ENCODE measurements at places on chromosomes 7 and 10.

- DNase-seq = no peak
These were observed 93.1 kb upstream of the PDE1C start for GRCh38 chr7:32163141-32163806.

DNA sequence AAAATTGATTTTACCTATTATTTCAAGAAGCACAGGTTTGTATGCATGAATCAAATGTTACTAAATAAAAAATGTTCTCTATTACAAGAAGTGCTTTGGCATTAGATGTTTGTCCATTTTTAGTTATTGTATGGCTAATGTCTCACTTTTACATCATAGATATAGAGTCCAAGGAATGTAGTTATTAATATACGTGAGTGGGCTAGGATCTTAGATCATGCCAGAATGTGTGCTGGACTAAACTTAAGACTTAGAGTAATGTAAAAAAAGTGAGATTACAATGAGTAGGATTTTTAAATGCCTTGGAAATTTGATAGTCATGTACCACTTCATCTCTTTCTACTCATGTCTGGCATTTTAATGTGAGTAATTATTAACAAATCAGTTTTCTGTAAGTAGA, 196.6 kb downstream of the ARL4A start:
- no peak for DNase-seq

DNA sequence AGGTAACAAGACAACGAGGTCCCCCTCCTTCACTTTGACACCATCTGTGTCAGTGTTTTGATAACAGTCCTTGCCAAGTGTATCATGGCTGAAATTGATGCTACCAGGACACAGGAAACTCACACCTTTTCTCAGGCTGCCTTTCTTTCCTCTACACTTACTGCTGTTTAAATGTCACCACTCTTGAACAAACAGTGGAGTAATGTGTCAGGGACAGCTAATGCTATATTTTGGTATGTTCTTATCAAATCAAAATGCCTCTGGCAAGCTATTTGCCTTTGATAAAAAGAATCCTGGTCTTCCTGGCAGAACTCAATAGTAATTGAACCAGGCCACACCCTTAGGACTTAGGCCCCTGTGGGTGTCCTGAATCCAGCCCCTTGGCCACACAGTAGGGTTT, 692.9 kb downstream of the LRMDA start:
- no peak for DNase-seq

DNA sequence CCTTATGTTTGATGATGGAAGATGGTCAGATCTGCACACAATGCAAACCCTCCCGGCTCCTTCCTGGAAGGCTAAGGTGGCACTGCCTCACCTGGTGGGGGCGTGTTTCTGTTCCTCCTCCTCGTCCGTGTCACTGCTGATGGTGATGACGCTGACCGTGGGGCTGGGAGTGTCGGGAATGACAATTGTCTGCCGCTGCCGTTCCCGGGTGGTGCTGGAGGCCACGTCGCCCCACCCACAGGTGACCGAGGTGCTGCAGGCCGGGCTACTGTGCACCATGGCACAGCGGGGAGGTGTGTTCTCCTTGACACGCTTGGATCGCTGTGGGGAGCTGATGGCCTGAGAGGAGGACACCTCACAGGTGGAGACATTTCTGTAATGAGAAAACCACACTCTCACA, 73.1 kb downstream of the CLEC2L start:
- no peak for DNase-seq

DNA sequence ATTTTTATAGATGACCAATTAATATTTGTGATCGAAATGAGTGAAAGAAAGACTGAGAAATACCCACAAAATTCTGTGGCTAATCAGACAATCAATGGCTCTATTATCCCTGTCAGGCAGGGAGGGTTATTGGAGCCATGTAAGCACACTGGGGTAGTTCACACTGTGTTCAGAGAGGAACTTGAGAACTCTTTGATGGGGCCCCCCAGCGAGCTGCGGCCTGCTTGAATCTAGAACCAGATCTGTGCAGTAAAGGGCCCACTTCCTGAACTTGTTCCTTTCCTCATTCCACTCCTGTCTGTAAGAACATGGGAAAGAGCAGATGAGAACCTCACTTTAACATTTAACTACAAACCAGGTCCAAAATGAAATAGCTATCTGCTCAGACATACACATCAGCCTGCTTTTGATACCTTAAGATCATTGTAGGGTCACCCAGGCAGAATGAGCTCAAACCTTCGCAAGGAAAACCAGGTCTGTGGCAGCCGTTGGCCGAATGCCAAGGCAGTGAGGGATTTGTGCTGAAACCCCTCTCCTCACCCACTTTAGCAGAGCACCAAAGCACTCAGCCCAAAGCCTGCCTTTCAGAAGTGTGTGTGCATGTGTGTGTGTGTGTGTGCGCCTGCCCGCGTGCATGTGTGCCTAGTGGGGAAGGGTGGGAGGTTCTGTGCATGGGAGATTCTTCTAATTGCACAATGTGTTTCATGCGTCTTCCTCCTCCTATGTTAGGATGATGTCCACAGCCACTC, 365.6 kb upstream of the MGMT start:
- DNase-seq = peak; percentile 16

DNA sequence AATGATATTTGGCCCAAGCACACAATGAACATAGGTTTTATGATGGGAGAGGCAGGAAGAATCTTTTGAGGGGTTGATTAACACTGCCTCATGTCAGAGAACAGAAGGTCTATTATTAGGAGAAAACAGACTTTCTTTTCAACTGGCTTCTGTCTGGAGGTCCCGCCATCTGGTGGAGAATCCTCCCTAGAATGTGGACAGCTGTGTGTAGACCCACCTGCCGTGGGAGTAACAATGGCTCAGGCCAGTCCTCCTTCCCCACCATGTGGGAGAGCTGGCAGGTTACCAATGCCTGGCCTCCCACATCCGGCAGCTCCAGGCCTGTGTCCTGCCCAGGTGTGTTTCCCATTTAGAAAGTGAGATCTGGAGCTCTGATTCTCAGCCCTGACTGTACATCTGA, 70.4 kb upstream of the AOAH start:
- no peak for DNase-seq

DNA sequence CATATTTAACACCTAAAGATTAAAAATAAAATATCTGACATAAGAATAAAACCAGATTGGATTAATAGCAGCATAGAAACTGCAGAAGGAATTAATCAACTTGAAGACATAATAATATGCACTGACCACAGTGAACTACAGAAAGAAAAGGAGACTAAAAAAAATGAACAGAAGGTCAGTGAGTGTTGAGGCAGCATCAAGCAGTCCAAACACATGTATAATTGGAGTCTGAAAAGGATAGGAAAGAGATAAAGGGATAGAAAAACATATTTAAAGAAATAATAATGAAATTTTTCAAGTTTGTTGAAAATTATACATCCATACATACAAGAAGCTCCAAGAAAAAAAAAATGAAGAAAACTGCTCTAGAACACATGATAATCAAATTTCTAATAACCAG, 756.2 kb downstream of the GATA3 start:
- DNase-seq = no peak

DNA sequence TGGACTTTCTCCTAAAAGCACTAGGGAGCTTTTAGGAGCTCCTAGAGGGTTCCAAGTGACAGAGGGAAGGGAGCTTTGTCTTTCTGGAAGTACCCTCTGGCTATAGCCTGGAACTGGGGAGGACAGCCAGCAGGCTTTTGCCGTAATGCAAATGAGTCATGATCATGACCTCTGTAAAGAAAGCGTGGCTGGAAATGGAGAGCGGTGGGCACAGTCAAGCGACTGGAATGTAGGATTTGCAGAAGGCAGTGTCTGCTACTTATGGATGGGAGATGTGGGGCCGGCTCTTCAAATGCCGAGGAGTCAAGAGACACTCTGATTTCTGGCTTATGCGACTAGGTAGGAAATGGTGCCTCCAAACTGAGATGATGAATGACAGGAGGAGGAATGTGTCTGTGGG, 34.6 kb upstream of the PLPP4 start:
- DNase-seq = no peak

DNA sequence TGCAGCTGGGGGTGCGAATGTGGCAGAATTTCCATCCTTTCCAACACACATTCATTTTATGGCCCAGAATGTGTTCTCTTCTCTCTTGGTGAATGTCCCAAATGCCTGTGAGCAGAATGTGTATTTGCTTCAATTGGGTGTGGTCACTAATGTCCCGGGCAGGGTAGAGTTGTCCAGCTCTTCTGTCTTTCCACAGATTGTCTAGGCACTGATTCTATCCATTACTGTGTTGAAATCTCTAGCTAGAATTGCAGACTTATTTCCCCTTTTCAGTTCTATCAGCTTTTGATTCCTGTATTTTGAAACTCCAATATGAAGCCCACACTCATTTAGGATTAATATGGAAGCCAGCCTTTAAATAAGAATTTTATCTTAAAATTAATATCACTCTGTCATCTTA, 14.0 kb upstream of the AKR1E2 start:
- DNase-seq = no peak

GRCh38 chr7:118372530-118372929, 148.0 kb downstream of the ANKRD7 start:
- DNase-seq = no peak

GRCh38 chr10:107417446-107417845, 252.9 kb upstream of the SORCS1 start:
- no peak for DNase-seq

- DNase-seq = no peak
These were observed 37.9 kb downstream of the SYPL1 start for GRCh38 chr7:106074257-106074656.

DNA sequence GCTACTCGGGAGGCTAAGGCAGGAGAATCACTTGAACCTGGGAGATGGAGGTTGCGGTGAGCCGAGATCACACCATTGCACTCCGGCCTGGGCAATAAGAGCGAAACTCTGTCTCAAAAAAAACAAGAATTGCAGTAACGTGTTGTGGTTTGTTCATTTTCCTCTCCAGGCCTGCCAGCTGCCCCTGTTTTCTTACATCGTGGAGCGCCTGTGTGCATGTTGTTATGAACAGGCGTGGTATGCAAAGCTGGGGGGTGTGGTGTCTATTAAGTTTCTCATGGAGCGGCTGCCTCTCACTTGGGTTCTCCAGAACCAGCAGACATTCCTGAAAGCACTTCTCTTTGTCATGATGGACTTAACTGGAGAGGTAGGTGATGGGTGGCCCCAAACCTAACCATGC, 52.1 kb downstream of the TRRAP start:
- no peak for DNase-seq

DNA sequence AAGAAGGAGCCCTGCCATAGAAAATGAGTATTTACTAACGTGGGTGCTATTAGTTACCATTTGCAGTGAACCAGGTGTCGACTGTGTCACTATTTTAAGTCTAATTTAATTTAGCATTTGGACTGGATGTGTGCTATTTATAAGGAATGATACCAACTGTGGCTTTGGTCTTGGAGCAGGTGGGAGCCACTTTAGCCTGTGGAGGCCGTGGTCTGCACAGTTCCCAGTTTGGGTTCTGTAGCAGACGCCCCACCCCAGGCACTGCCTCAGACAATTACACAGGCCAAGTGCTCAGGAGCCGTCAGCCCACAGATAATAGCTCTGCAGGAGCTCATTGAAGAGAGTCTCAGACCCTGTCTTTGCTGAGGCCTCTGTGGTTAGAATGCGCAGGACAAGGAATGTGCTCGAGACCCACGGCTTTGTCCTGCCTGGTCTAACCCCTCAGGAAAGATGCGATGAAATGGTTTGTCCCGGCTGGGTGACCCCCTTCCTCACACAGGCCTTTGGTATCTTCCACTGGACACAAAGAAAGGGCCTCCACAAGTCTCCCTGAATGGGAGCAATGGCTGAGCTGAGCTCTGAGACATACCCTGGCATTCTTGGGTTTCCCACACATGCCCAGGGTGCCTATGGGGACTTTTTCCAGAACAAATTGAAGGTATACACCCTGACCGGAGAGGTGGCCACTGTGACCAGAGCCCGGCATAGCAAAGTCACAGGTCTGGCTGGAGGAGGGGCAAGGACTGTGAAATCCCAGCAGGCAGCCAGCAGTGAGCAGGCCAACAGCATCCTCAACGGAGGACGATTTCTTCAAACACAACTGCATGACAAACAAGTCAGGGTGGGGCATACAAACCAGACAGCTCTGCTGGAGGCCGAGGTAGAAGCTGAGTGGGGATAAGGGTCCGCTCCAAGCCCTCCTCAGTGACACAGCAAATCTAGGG, 251.2 kb downstream of the ARHGAP12 start:
- DNase-seq = no peak

DNA sequence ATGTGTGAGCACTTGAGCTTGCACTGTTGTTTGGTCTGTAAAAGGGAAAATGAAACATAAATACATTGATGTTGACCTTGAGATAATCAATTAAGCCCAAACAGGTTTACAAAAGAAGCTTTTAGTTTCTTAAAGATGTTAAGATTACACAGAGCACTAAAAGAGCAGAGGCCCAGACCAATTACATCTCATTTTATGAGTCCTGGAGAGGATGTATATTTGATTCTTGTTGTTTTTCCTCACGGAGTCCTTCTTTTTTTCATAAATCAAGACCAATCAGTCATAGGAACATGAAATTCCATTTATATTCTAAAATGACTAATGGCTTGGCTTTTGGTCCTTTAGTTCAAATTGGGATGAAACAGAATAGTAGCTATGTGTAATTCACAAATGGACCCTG, 249.7 kb upstream of the NPY start:
- DNase-seq = no peak

- DNase-seq = no peak
These were observed 4.3 kb upstream of the GPNMB start for GRCh38 chr7:23242321-23242720.

DNA sequence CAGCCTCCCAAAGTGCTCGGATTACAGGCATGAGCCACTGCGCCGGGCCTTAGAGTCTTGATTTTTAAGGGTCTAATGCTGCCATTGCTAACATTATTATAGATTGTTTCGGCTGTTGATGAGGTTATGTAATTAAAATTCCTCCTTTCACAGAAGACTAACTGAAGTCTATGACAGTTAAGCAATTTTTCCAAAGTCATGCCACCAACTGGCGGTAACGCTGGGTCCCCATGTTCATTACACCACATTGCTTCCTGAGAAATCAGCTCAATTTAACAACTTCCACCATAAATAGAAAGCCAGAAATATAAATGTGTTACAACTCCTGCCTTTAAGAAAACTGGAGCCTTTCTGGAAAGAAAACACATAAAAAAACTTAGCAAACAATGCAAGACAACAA, 3.5 kb downstream of the ERLIN1 start:
- no peak for DNase-seq

GRCh38 chr10:29482591-29483431, 152.0 kb downstream of the SVIL start:
- DNase-seq = peak; percentile 78

- DNase-seq = no peak
These were observed 57.0 kb upstream of the GLCCI1 start for GRCh38 chr7:7911369-7912123.

DNA sequence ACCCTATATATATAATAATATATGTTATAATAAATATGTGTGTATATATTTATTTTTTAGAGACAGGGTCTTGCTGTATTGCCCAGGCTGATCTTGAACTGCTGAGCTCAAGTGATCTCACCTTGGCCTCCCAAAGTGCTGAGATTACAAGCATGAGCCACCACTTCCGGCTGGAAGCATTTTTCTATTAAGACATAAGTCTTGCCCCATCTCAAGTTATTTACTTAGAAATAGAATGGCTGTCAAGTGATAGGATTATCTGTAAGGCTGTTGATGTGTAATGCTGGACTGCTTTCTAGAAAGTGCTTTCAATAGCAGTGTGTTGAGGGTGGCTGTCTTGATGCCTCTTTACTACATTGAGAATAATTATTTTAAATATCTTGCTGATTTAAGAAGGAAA, 65.2 kb downstream of the ZMYND11 start:
- DNase-seq = no peak

- no peak for DNase-seq
These were observed 21.6 kb downstream of the TES start for GRCh38 chr7:116231949-116232348.

- no peak for DNase-seq
These were observed 53.3 kb upstream of the FAM180A start for GRCh38 chr7:135801877-135802276.

- DNase-seq = no peak
These were observed 428.2 kb downstream of the THSD7A start for GRCh38 chr7:11403781-11404180.

All from stimulated activated naive CD8-positive, alpha-beta T cell treated with anti-CD3 and anti-CD28 coated beads, Interleukin-15, amount 100 ng/mL, for 72 hours (primary cell).